Chondrocyte (in vitro differentiated cells): ENCODE measurements at places on chromosomes 1 and 21. TPM values are rescaled to one million over a fixed set of nuclear protein-coding genes. Genes with fewer than 3 reads are reported as not detected.
A peak's percentile ranks its signal among the peaks of the same experiment; 100 is the strongest.

DNA sequence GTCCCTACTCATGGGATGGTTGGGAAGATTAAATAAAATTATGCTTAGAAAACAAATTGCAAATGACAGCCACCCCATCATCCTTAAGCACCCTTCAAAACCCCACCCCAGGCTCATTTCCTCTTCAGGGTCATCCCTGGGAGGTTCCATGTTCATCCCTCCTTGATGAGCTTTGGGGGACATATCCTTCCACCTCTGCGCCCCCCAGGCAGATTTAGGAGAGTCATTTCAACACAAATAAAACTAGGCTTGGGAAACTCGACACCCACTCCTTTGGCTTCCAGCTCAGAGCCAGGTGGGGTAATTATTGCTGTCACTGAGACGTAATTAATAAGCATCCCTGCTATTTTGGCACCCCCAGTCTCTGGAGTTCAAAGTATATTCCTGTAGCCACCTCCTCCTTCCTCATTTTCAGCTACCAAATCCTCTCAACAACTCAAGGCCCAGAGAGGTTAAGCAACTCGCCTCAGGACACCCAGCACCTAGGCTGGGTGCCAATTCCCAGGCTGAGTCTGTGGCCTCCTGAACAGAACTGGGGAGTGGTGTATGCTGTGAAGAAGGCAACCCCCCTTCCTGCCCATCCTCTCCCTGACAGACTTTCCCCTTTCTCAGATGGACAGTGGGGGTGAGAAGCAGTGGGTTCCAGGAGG is 595 bp downstream of the CRYBG2 start:
- peaks cover 6% of the 10 kb centered on the region for H3K27me3 ChIP-seq
- no peak overlapping the region for H3K4me3 ChIP-seq
- H3K27ac ChIP-seq: no peak overlapping the region
- H3K4me1 ChIP-seq: no peaks in the 10 kb centered on the region

DNA sequence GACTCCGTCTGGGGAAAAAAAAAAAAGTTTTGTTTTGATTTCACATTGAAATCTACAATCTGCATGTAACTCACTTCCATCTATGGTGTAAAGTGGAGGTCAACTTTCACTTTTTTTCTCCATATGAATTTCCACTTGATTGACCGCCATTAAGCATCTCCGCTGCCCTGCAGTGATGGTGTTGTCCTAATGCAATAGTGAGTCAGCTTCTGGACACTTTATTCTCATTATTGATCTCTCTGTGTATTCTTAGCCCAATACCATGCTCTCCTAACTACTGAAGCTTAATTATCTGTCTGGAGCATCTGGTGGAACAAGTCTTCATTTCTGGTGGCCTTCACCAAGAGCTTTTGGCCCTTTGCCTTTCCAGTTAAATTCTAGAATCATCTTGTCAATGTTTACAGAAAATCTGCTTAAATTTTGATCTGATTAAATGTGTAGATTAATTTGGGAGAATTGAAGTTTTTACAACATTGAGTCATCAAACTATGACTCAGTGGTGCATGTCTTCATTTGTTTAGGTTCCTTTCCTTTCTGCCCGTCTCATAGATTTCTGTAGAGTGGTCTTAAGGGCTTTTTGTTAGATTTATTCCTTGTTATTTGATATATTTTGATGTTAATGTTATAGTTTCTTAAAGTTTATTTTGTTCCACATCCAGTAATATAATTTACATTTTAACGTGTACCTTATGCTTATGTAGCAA is 181.5 kb downstream of the PRDM2 start:
- no peaks in the 10 kb centered on the region for H3K36me3 ChIP-seq
- H3K4me1 ChIP-seq: no peaks in the 10 kb centered on the region
- H3K27ac ChIP-seq: no peak overlapping the region
- no peak for DNase-seq
- H3K4me3 ChIP-seq: no peak overlapping the region
- H3K27me3 ChIP-seq: no peaks in the 10 kb centered on the region

GRCh38 chr1:204088596-204088995 is 15.7 kb downstream of the SOX13 start:
- peak overlapping the region; percentile 38 for H3K27ac ChIP-seq
- no peak overlapping the region for H3K4me3 ChIP-seq
- peaks cover 15% of the 10 kb centered on the region for H3K4me1 ChIP-seq
- H3K36me3 ChIP-seq: no peaks in the 10 kb centered on the region

Gene PRAMEF11
- total RNA-seq: not detected in 3 replicates

Gene SPRR1B
- not detected in 3 replicates for total RNA-seq

Gene HTR1D
- total RNA-seq: 2.1 to 3.7 TPM (median 2.3 TPM) in 3 replicates

Gene RNF186
- total RNA-seq: not detected in 3 replicates

- H3K36me3 ChIP-seq: peaks cover 42% of the 10 kb centered on the region
- no peak overlapping the region for H3K4me3 ChIP-seq
- DNase-seq: no peak
- H3K27me3 ChIP-seq: no peaks in the 10 kb centered on the region
These were observed 28.3 kb downstream of the CD160 start for GRCh38 chr1:145747398-145748247.

Gene HLX
- 0.33 to 0.82 TPM (median 0.62 TPM) in 3 replicates for total RNA-seq

Gene RYR2
- 0.02 to 0.15 TPM (median 0.12 TPM) in 3 replicates for total RNA-seq

GRCh38 chr1:53605181-53605580 is 133.8 kb downstream of the GLIS1 start:
- no peak overlapping the region for H3K4me3 ChIP-seq
- H3K36me3 ChIP-seq: peaks cover 1% of the 10 kb centered on the region
- peak; percentile 49 for DNase-seq
- H3K27me3 ChIP-seq: no peaks in the 10 kb centered on the region

GRCh38 chr1:90509225-90510048 is 207.7 kb downstream of the BARHL2 start:
- H3K36me3 ChIP-seq: no peaks in the 10 kb centered on the region
- no peaks in the 10 kb centered on the region for H3K4me1 ChIP-seq
- no peak overlapping the region for H3K27ac ChIP-seq
- peaks cover 14% of the 10 kb centered on the region for H3K27me3 ChIP-seq
- no peak for DNase-seq

DNA sequence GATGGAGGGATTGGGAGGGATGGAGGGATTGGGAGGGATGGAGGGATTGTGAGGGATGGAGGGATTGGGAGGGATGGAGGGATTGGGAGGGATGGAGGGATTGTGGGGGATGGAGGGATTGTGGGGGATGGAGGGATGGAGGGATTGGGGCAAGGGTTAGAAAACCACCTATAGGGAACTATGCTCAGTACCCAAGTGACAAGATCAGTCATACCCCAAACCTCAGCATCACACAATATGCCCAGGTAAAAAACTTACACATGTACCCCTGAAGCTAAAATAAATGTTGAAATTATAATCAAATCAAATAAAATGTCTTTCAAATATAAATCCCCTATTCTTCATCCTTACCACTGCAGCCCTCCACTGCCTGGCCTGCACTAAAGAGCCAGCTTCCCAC is 72.8 kb upstream of the HNRNPU start:
- no peaks in the 10 kb centered on the region for H3K27me3 ChIP-seq
- no peak overlapping the region for H3K27ac ChIP-seq

Gene CD34
- total RNA-seq: 0.12 to 0.15 TPM (median 0.13 TPM) in 3 replicates

GRCh38 chr1:12034381-12034801 is 15.1 kb downstream of the MIIP start:
- peaks cover 7% of the 10 kb centered on the region for H3K4me1 ChIP-seq
- no peak for DNase-seq
- no peak overlapping the region for H3K4me3 ChIP-seq

- H3K27ac ChIP-seq: peak within 1 kb of the TSS; percentile 55
- peak within 1 kb of the TSS; percentile 93 for H3K4me3 ChIP-seq
- no peaks in the 10 kb centered on the region for H3K36me3 ChIP-seq
- H3K4me1 ChIP-seq: peaks cover 31% of the 10 kb centered on the region
- DNase-seq: no peak
These were observed at the start of gene CCSAP for GRCh38 chr1:229342656-229343569. Gene CCSAP (minus strand): TSS chr1:229343047. CDS start chr1:229342465, 582 bp downstream.

- peaks cover 50% of the 10 kb centered on the region for H3K27me3 ChIP-seq
- no peak overlapping the region for H3K27ac ChIP-seq
- DNase-seq: no peak
These were observed 47.0 kb downstream of the ACTL8 start for GRCh38 chr1:17802164-17802563.

Gene BTBD8
- 2.3 to 2.6 TPM (median 2.5 TPM) in 3 replicates for total RNA-seq

Gene MIXL1
- total RNA-seq: 0.17 TPM in 1 of 3 replicates, not detected in the others

DNA sequence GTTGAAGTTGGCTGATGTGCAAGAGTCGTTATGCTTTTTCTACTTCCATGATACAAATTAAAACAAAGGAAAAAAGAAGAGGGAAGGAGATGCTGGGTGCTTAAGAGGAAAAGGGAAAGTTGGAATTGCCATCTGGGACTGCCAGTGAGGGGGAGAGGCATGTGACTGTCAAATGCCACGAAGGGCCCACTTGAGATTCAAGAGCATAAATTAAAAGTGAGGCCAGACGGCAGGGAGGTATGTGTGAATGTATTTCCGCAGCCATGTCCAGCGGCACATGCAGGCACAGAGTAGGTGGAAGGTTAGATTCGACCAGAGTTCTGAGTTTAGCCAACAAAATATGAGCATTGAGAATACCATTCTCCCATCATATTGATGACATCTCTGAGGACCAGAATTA is 32.0 kb downstream of the NFASC start:
- no peaks in the 10 kb centered on the region for H3K4me1 ChIP-seq
- H3K27ac ChIP-seq: no peak overlapping the region
- H3K27me3 ChIP-seq: peaks cover 69% of the 10 kb centered on the region
- H3K4me3 ChIP-seq: no peak overlapping the region
- H3K36me3 ChIP-seq: no peaks in the 10 kb centered on the region
- no peak for DNase-seq

GRCh38 chr21:28826569-28826968 is 166.1 kb downstream of the LTN1 start:
- peaks cover 1% of the 10 kb centered on the region for H3K36me3 ChIP-seq
- no peak overlapping the region for H3K4me3 ChIP-seq
- H3K27me3 ChIP-seq: peaks cover 16% of the 10 kb centered on the region
- no peak overlapping the region for H3K27ac ChIP-seq

DNA sequence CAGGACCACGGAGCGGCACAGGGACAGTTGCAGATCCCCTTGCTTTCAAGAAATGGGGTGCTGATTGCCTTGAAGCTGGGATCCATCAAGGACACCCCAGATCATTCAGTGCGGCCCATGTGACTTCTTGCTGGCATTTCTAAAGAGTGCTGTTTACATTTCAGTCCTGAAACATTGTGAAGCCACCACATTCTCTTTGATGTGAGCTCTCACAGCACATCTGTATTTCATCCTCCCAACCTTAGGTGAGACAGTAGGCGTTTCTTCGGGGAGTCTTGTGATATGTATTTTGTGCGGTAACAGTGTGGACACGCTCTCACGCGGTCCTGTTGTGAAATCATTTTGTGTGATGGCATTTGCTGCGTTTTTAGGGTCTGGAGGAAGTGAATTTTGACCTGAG is 57.2 kb downstream of the CACHD1 start:
- H3K4me3 ChIP-seq: no peak overlapping the region
- no peaks in the 10 kb centered on the region for H3K27me3 ChIP-seq
- no peaks in the 10 kb centered on the region for H3K36me3 ChIP-seq
- peaks cover 73% of the 10 kb centered on the region for H3K4me1 ChIP-seq
- H3K27ac ChIP-seq: no peak overlapping the region

Gene TTC39A
- 1.4 to 4.0 TPM (median 2.3 TPM) in 3 replicates for total RNA-seq

DNA sequence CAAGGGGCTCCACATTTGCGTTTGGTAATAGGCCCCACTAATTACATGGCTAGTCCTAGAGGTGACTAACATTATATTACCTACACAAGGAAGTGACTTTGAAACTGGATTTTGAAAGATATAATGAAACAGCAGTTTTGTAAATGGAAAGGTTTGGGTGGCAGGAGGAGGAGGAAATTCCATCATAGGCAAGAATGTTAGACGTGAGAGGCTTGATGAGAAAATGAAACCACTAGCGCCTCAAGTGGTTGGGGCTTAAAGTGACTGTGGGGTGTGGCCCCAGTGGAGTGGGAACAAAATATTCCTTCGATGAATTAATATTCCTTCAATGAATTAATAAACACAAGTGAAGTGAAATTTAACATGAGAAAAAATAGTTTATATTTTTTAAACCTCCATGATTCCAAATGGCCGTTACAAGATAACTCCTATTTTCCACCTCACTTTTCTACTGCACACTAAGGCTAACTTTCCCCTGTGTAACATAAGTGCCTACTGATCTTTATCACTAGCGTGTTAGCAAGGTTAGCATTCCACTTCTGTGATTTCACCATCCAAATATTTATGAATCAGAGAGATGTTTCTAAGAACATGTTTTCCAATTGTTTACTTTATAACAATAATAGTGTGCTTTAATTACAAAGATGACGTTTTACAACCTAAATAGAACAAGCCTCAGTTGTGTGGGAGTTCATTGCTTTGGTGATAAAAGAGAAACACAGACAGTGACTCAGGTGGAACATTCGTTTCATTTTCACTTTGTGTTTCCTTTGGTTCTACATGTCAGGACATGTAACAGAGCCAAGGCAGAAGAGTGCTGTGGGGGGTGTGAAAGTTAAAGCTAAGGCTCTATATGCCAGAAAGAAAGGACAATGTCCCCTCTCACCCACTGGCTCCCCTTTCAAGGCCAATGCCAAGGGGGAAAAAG is 12.5 kb upstream of the ATF3 start:
- no peaks in the 10 kb centered on the region for H3K36me3 ChIP-seq
- peak overlapping the region; percentile 92 for H3K27ac ChIP-seq
- peaks cover 23% of the 10 kb centered on the region for H3K4me1 ChIP-seq

DNA sequence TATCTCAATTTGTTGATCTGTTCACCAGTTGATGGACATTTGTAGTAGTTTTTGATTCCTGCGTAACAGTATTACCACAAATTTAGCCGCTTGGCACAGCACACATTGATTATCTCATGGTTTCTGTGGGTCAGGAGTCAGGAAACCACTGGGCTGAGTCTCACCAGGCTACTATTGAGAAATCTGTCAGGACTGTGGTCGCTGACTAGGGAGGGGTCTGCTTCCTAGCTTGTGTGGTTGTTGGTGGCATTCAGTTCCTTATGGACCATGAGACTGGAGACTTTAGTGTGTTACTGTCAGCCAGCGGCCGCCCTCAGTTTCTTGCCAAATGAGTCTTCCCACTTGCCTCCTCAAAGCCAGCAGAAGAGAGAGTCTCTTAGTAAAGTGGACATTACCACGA is 9.8 kb downstream of the PEX14 start:
- H3K4me1 ChIP-seq: no peaks in the 10 kb centered on the region
- H3K36me3 ChIP-seq: no peaks in the 10 kb centered on the region
- H3K27ac ChIP-seq: no peak overlapping the region
- no peak overlapping the region for H3K4me3 ChIP-seq

GRCh38 chr1:178038372-178038771 is 55.5 kb upstream of the RASAL2 start:
- no peak for DNase-seq
- peak overlapping the region; percentile 71 for H3K4me3 ChIP-seq
- H3K36me3 ChIP-seq: no peaks in the 10 kb centered on the region
- H3K4me1 ChIP-seq: peaks cover 13% of the 10 kb centered on the region
- no peak overlapping the region for H3K27ac ChIP-seq
- H3K27me3 ChIP-seq: no peaks in the 10 kb centered on the region

GRCh38 chr1:199170711-199171110 is 531.9 kb downstream of the PTPRC start:
- H3K27ac ChIP-seq: no peak overlapping the region
- peaks cover 14% of the 10 kb centered on the region for H3K4me1 ChIP-seq
- H3K4me3 ChIP-seq: no peak overlapping the region

- DNase-seq: no peak
- H3K36me3 ChIP-seq: no peaks in the 10 kb centered on the region
- no peak overlapping the region for H3K4me3 ChIP-seq
- no peaks in the 10 kb centered on the region for H3K27me3 ChIP-seq
- peak overlapping the region; percentile 79 for H3K27ac ChIP-seq
- H3K4me1 ChIP-seq: peaks cover 5% of the 10 kb centered on the region
These were observed 9.7 kb downstream of the SERINC2 start for GRCh38 chr1:31422505-31423319.
